KBM-7 (cell line): ENCODE measurements at places on chromosomes 5 and 9.
A peak's percentile ranks its signal among the peaks of the same experiment; 100 is the strongest.

- DNase-seq, result no peak
These were observed 3.6 kb downstream of the DNAJC18 start for GRCh38 chr5:139435676-139436075.

- DNase-seq, result no peak
These were observed 1.5 kb downstream of the NEK6 start for GRCh38 chr9:124259158-124259808.

DNA sequence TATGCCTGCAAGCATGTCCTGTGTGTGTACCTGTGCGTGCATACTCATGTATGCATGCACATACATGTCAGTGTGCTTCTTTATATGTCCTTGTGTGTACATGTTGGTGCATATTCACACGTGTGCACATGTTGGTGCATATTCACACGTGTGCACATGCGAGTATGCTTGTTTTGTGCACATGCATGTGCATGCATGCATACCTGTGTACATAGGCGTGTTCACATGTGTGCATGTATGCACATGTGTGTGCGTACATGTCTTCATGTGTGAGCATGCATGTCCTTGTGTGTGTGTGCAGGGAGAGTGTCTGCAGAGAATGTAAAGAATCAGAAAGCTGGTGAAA, 72.2 kb upstream of the FCN2 start:
- DNase-seq, result no peak

DNA sequence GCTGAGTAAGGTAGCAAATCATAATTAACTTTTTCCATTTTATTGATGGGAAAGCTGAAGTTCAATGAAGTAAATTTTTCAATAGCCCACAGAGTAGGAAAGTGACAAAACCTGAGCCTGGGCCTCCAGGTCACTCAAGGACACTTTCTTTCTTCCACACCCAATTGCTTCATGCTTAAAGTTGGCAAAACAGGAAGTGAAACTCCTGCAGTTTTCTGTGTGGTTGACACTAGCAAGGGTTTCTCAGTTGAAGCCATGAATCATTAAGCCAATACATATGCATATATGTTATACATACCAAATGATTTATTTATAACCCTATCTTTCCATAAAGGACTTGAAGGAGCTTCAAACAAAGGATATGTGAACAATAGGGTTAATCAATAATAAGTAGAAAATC, 13.9 kb downstream of the TLR4 start:
- peak; percentile 80 for DNase-seq

DNA sequence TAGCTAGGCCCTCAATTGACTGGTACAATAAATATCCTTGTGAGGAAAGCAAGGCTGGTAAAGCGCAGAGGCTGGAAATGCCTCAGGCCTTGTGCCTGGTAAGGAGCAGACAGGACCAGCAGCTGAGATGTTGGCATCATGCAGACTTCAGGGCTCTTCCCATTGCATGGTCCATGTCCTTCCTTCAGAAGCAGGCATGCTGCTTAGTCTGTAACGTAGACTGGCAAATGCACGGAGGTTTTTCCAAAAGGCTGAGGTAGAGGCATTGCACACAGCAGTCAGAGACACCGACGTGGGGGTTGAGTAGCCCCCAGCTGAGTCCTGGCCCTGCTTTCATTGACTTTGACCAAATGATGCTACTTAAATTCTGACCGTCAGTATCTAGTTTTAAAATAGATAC, 87.1 kb downstream of the ADRB2 start:
- no peak for DNase-seq

GRCh38 chr5:68154119-68154857, 61.3 kb upstream of the PIK3R1 start:
- DNase-seq, result no peak

GRCh38 chr5:72451741-72452505, 55.3 kb downstream of the ZNF366 start:
- peak; percentile 45 for DNase-seq

- DNase-seq, result peak; percentile 83
These were observed 70.0 kb downstream of the RXRA start for GRCh38 chr9:134396258-134396742.

GRCh38 chr5:169876386-169876785, 103.9 kb downstream of the INSYN2B start:
- no peak for DNase-seq

- no peak for DNase-seq
These were observed 24.9 kb downstream of the MAN2A1 start for GRCh38 chr5:109714592-109714991.
